Activated CD4-positive, alpha-beta T cell treated with anti-CD3 and anti-CD28 coated beads for 36 hours (primary cell): ENCODE measurements at places on chromosomes 4 and X.

DNA sequence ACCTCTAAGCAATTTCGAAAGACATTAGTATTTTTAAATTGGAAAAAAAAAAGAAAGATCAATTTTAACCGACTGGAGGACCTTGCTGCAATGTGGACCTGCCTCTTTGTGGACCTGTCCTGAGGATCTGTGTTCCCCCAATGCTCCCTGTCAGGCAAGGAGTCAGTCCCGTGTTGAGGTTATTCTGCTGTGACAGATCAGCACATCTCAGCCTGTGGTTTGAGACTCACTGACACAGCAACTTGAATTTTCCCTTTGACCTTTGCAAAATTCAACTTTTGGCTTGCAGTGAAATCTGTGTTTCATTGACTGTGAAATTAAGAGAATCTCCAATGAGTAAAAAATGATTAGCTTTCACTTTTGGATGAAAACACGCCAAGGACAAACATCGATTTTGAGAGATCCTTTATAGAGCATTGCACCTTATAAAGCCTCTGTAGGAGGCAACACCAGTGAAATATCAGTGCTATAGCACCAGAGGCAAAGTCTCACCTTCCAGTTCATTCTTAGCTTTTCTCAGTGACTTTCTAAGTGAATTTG, 186.9 kb downstream of the GPAT3 start:
- no peak for DNase-seq

DNA sequence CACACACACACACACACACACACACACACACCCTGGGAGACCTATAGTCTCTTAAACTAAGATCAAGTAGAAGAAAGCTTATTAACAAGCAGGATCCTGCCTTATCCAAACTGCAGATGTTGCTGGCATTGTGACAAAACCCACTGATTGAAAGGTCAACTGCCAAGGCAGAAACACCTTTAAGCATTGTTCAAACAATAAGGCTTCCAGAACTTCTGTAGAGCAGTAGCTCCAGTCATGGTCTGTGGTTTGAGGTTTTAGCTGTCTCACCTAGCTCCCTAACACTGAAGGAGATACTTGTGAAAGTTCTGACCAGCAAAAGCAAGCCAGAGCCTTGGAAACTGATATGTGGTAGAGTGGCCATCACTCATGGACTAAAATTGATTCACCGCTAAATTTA, 59.8 kb downstream of the PTCHD1 start:
- DNase-seq = no peak

DNA sequence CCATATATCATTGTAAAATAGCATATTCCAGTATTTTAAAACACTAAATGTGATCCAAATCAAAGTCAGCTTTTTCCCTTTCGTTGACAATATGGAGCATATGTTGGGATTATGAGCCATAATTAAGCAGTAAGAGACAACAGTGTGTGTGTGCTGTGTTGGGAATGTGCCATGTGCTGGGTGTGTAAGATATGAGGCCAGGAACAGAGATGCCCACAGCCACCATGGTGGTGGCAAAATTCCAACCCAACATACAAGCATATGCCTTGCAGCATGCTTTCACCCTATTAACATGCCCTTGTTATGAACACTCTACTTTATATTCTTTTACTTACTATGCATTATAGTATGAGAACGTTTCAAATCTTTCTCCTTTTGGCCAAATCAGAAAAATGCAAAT, 1560.4 kb upstream of the TENM3 start:
- DNase-seq = no peak

GRCh38 chrX:46994096-46994495, 81.9 kb downstream of the JADE3 start:
- DNase-seq = no peak

DNA sequence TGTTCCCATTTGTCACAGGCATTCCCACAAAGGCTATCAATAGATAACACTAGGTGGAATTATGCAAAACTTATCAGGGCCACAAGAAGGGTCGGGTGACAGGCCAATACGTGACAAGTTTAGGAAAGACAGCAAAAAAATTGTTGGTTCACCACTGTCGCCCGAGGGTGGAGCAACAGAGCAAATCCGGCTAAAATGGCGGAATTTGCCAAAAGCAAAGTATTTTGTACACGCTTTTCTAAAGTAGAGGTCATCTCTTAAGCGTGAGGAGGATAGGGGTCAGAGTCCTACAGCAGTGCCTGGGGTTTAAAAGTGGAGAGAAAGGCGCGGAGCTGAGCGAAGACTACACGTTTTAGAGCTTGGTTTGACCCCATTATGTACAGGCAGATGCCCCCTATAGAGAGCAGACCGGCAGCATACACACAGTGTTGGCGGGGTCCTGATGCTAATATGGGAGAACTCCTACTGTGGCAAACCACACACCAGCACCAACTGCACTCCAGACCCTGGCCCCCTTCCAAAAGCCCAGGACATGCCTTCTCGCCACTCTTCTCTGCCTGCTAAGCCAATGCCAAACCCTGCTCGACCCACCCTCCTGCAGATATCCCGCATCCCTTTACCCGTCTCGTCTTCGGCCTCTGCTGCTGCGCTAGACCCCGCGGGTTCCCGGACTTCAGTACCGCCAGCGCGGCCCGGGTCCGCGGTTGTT, 733 bp downstream of the CCNA2 start:
- peak; percentile 71 for DNase-seq

DNA sequence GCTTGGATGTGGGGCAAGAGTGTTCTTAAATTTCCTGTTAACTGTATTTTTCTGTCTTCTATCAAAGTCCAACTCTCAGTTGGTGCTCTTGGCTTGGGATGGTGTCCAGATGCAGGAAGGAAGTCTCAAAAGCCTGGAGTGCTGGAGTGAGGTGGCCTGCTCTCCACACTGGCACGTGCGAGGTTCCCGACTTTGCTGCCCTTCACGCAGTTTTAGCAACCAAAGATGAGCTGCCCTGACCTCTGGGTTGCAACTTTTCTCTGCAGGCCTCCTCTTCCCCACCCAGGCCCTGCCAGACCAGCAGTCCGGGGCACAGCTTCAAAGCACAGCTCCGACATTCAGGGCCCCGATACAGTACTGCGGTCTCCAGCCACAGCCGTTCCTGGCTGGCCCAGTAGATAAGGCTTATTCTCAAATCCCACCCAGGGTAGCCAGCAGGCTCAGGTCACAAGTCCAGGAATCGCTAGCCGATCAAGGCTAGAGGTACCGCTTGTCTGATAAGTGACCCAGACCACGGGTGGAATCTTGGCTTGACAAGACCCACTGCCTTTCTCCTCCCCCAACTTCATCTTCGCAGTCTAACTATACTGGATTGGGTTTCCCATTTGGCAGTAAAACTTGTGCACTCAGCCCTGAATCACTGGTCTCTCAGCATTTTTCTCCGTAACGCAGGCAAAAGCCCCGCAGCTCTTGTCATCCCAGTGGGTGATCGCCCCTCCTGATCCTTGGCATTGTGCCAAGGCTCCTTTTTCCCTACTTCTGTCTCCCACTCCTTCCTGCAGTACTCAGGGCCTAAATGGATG, 21.8 kb upstream of the JADE1 start:
- DNase-seq = no peak
